ENCODE measurements at places on chromosomes 13 and 19.

- DNase-seq = no peak
Observed at GRCh38 chr19:17981611-17982010, 14.7 kb downstream of the KCNN1 start.

DNA sequence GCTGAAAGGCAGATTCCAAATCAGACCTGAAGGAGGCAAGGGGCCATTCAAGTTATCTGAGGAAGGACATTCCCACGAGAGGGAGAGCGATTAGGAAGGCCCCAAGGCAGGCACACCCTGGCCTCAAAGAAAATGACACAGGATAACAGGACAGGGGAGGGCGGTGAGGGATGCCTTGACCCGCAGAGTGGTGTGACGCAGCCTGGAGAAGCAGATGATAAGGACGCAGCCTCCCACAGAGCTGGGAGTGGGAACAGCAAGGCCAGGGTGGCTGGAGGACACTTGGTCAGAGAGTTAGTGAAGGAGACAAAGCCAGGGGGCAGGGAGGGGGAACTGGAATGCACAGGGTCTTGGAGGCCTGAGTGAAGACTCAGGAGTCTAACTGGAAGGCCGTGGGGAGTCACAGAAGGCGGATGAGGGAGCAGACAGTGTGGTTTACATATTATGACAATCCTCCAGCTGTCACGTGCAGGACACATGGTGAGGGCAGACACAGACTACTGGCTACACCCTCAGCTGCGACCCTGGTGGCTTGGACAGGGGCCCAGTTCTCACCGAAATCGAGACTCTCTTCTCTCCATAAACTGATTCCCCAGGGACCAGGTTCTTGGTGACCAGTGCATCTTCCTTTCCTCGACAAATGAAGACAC, 5.8 kb upstream of the DYRK1B start:
- DNase-seq = no peak

DNA sequence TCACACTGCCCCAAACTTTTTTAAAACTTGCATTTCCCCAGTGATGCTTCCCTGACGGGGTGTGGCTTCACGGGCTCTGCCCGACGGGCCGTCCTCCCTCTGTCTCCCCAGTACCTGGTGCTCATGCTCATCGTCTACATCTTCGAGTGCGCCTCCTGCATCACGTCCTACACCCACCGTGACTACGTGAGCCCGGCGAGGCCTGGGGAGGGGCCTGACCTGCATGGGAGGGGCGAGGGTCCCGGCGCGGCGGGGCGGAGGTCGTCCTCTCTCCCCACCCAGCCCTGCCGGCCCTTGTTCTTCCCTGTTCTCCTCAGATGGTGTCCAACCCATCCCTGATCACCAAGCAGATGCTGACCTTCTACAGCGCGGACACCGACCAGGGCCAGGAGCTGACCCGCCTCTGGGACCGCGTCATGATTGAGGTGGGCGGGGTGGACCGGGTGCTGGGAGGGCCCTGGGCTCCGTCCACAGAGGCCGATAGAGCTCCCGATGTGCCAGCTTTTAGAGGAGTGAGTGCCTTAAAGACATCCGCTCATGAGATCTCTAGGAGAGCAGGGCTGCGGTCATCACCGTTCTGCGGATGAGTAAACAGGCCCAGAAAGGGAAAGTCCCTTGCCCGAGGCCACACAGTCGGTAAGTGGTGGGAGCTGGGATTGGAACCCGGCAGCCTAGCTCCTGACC, 6.9 kb downstream of the UPK1A start:
- DNase-seq = no peak

- no peak for DNase-seq
Observed at GRCh38 chr19:50205681-50206138, 2.3 kb downstream of the MYH14 start.
